Right lobe of liver (tissue), 6 donors: ENCODE measurements at places on chromosomes 2 and 18. TPM values are rescaled to one million over a fixed set of nuclear protein-coding genes. Genes with fewer than 3 reads are reported as not detected.

CPO gene
- total RNA-seq, result 0.46 TPM

CGREF1 gene
- 2.5 TPM for total RNA-seq

ZNF514 gene
- 6.5 TPM for total RNA-seq

ZC3H6 gene
- 1.6 TPM for total RNA-seq

AQP12A gene
- total RNA-seq, result not detected

GPAT2 gene
- total RNA-seq, result 2.0 TPM

SLC16A14 gene
- 0.61 TPM for total RNA-seq

ANKAR gene
- 9.2 TPM for total RNA-seq

ACTG2 gene
- total RNA-seq, result 1.0 TPM

SCN9A gene
- 4.7 TPM for total RNA-seq

GRCh38 chr2:27441958-27442919 is at the start of gene KRTCAP3:
TSS of gene KRTCAP3 (plus strand) at chr2:27442381. CDS start at chr2:27442413, 32 bp downstream.
- no peaks in the 10 kb centered on the region for H3K4me1 ChIP-seq
- DNase-seq, result peak; percentile 76
- no peaks in the 10 kb centered on the region for H3K27me3 ChIP-seq
- no peak within 1 kb of the TSS for H3K27ac ChIP-seq

DNA sequence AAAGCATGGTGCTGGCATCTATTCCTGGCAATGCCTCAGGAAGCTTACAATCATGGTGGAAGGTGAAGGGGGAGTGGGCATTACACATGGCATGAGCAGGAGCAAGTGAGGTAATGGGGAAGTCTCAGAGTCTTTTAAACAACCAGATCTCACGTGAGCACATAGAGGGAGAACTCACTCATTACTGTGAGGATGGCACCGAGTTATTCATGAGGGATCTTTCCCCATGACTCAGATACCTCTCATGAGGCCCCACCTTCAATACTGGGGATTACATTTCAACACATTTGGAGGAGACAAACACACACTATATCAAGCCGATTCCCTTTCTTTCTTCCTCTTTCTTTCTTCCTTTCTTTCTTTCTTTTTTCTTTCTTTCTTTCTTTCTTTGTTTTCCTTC is 47.9 kb upstream of the FANCL start:
- H3K4me1 ChIP-seq, result no peaks in the 10 kb centered on the region
- H3K36me3 ChIP-seq, result no peaks in the 10 kb centered on the region
- no peak overlapping the region for H3K27ac ChIP-seq
- no peak overlapping the region for H3K4me3 ChIP-seq
- H3K27me3 ChIP-seq, result no peaks in the 10 kb centered on the region

DNA sequence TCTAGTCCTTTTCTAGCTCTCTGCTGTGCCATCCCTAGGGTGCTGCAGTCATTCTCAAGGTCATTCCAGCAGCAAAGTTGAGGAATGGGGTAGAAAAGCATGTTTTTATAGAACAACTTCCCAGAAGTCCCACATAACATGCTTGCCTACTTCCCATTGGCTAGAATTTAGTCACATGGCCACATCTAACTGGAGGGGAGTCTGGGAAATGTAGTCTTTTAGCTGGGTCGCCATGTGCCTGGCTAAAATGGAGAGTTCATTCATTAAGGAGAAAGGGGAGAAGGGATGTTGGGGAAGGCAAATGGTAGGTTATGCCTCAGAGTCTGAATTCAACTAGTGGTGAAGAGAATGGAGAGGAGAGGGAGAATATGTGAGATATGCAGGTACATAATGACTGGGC is 85.7 kb downstream of the SLC4A3 start:
- no peak for DNase-seq
- no peaks in the 10 kb centered on the region for H3K27me3 ChIP-seq
- H3K4me3 ChIP-seq, result no peak overlapping the region
- no peaks in the 10 kb centered on the region for H3K36me3 ChIP-seq
- no peaks in the 10 kb centered on the region for H3K4me1 ChIP-seq

DNA sequence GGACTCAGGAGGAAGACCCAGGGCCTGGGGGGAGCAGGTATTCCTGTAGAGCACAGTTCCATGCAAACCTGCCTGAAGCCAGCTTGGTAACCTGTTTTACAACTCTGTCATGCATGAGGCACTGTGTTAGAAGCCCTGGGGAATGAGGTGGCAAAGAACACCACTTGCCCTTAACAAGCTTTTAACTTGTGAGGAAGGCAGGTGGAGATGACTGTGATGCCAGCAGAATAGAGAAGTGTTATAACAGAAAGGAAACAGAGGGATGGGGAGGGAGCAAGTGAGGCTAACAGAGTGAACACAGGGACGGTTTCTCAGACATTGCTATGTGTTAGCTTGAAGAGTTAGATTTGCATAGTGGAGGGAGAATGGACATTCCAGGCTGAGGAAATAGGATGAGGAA is 11.5 kb upstream of the IL1A start:
- no peak overlapping the region for H3K4me3 ChIP-seq
- H3K27me3 ChIP-seq, result no peaks in the 10 kb centered on the region
- no peak overlapping the region for H3K27ac ChIP-seq
- H3K36me3 ChIP-seq, result no peaks in the 10 kb centered on the region

GRCh38 chr2:238504181-238504931 is 77.6 kb downstream of the ASB1 start:
- no peak overlapping the region for H3K4me3 ChIP-seq
- H3K36me3 ChIP-seq, result no peaks in the 10 kb centered on the region
- no peak overlapping the region for H3K27ac ChIP-seq
- H3K4me1 ChIP-seq, result no peaks in the 10 kb centered on the region
- no peaks in the 10 kb centered on the region for H3K27me3 ChIP-seq

GRCh38 chr2:42906111-42906556 is 113.8 kb upstream of the HAAO start:
- DNase-seq, result no peak
- H3K4me1 ChIP-seq, result no peaks in the 10 kb centered on the region
- H3K4me3 ChIP-seq, result no peak overlapping the region
- H3K36me3 ChIP-seq, result no peaks in the 10 kb centered on the region
- H3K27me3 ChIP-seq, result no peaks in the 10 kb centered on the region
- H3K27ac ChIP-seq, result peak overlapping the region; percentile 34

DNA sequence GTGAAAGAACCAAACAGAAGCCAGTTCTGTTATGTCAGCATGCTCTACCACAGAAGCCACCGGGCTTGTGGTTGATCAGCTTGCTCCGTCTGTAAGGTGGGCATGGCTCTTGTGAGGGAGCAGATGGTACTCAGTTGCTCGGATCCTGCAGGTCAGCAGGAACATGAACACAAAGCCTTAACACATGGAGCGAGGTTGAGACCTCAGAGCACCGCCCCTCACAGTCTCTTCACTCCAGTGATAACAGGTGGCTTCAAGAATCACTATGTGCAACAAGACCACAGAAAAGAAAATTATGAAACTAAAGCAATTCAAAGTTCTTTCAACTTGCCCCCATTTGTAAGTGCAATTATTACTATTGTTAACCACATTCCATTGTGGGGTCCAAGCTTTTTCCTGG is 72.1 kb downstream of the OSBPL6 start:
- no peak overlapping the region for H3K27ac ChIP-seq
- no peak overlapping the region for H3K4me3 ChIP-seq
- no peaks in the 10 kb centered on the region for H3K36me3 ChIP-seq
- no peaks in the 10 kb centered on the region for H3K27me3 ChIP-seq

DNA sequence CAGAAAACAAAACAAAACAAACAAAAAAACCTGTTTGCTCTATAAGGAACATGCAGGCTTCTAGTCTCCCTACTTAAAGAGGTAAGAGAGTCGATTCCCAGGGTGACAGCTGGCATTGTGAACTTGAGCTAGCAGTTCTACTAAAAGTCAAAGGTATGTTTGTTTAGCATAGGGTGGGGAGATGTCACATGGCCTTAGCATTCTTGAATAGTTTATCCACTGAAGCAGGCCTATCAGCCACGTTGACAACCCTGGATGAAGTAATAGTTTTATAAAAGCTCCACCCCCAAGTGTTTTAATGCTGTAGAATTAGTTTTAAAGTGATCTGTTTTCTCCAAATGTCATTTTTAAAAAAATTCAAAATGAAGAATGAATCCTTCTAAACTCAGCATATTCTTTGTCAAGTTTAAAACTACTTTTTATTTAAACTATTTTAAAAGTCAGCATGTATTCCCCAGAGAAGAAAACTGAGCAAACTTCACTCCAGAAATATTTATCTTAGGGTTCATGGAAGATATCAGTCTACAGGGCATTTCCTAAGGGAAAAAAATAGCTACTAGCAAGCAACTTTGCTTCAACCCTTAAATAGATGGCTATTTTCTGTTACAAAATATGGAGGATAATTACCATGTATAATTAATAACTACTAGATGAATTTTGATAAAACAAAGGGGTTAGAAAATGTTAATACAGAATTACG is 1.7 kb downstream of the MYOM1 start:
- no peak for DNase-seq
- peak overlapping the region; percentile 56 for H3K4me3 ChIP-seq
- H3K27ac ChIP-seq, result peak overlapping the region; percentile 94

DNA sequence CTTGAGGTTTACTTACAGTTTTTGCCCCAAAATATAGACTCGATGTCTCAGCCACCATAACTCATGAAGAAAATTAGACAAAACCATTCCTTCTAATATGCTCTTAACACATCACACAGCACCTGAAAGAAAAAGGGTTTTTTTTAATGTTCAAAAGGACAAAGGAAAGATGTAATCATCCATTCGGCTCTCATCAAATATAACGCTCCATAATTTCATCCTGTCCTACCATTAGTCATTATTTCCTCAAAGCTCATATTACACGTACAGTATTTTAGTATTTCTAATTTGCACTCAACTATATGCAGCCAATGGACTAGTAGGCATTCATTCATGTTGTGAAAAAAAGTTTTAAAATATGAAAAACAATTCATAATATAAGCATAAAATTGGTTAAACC is 24.8 kb downstream of the ESCO1 start:
- H3K27me3 ChIP-seq, result no peaks in the 10 kb centered on the region
- H3K27ac ChIP-seq, result no peak overlapping the region
- no peaks in the 10 kb centered on the region for H3K4me1 ChIP-seq
- DNase-seq, result no peak
- H3K4me3 ChIP-seq, result no peak overlapping the region
- peaks cover 25% of the 10 kb centered on the region for H3K36me3 ChIP-seq

GRCh38 chr2:202690321-202690900 is 55.6 kb downstream of the FAM117B start:
- no peaks in the 10 kb centered on the region for H3K36me3 ChIP-seq
- no peaks in the 10 kb centered on the region for H3K27me3 ChIP-seq
- H3K27ac ChIP-seq, result no peak overlapping the region
- peaks cover 2% of the 10 kb centered on the region for H3K4me1 ChIP-seq

DNA sequence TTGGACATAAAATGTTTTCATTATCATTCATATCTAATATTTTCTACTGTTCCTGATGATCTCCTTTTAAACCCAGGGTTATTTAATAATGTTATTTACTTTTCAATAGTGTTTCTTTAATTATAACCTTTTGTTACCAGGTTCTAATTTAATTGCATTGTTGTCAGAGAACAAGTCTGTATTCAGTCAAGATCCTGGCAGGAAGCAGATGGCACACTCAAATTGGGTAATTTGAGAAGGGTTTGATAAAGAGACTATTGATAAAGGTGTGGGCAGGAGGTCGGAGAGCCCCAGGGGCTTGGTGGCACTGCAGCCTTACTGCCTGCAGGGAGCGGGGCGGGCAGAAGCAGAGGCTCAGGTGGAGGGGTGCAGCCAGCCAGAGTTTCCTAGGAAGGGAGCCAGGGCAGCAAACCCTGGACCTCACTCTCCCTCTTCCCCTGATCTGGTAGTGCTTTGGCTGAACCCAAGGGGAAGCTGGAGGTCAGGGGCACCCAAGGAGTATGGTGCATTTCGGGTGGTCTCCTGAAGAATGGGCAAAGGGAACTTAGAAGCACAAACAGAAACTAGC is 2.3 kb upstream of the KIF1A start:
- peaks cover 5% of the 10 kb centered on the region for H3K27me3 ChIP-seq
- DNase-seq, result no peak
- no peak overlapping the region for H3K4me3 ChIP-seq
- H3K36me3 ChIP-seq, result no peaks in the 10 kb centered on the region
- H3K27ac ChIP-seq, result no peak overlapping the region

DNA sequence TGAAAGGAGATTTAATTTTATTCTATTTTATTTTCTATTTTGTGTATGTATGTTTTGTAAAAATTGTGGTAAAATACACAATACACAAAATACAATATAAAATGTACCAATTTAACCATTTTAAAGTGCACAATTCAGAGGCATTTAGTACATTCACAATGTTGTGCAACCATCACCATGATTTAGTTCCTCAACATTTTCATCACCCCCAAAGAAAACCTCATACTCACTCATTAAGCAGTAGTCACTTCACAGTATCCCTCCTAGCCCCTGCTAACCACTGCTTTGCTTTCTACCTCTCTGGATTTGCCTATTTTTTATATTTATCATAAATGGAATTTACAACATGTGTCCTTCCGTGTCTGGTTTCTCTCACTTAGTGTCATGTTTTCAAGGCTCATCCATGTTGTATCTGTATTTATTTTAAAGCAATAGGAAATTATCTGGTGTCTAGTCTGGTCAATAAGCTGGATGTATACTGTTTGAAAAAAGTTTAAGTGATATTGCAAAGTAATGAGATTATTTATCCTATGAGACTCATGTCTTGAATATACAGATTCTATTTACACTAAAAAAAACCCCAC is 77.9 kb upstream of the GLS start:
- no peaks in the 10 kb centered on the region for H3K27me3 ChIP-seq
- no peak overlapping the region for H3K27ac ChIP-seq
- no peak for DNase-seq

DNA sequence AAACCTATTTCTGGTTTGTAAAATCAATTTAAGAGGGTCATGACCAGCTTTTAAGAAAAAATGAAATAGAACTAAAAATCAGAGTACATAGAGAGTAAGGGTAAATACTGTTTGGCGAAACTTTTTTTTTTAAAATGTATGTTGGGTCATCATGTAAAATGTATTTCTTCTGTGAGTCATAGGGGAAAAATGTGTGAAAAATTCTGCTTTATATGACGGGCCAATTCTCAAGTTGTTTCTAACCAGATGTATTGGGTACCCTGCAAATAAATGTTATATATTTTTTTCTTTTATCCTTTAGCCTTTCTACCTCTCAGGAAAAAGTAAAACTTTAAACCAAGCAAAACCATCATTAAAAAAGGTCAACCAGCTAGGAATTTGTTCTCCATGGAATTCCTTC is 13.9 kb downstream of the AFTPH start:
- no peak for DNase-seq
- H3K36me3 ChIP-seq, result no peaks in the 10 kb centered on the region
- H3K27me3 ChIP-seq, result no peaks in the 10 kb centered on the region
- H3K27ac ChIP-seq, result no peak overlapping the region
- H3K4me3 ChIP-seq, result no peak overlapping the region

- H3K4me1 ChIP-seq, result peaks cover 11% of the 10 kb centered on the region
- DNase-seq, result no peak
- H3K27ac ChIP-seq, result peak overlapping the region; percentile 18
- no peaks in the 10 kb centered on the region for H3K36me3 ChIP-seq
Observed at GRCh38 chr18:2847317-2848246, 776 bp downstream of the EMILIN2 start.
